Smooth muscle cell of the coronary artery (primary cell): ENCODE measurements at places on chromosomes 5 and 9. TPM values are rescaled to one million over a fixed set of nuclear protein-coding genes. Genes with fewer than 3 reads are reported as not detected.

Gene LRRC70
- 0.53 and 1.4 TPM in 2 replicates for total RNA-seq

Gene GAPVD1
- total RNA-seq: 26.8 and 29.8 TPM in 2 replicates

Gene PLAC8L1
- not detected in 2 replicates for total RNA-seq

Gene SH3GL2
- total RNA-seq: not detected in 2 replicates
